Type B pancreatic cell (in vitro differentiated cells): ENCODE measurements at places on chromosomes 5 and 9. TPM values are rescaled to one million over a fixed set of nuclear protein-coding genes. Genes with fewer than 3 reads are reported as not detected.

- DNase-seq = no peak
- H3K27me3 ChIP-seq = peaks cover 80% of the 10 kb centered on the region
- H3K27ac ChIP-seq = no peak overlapping the region
- H3K4me3 ChIP-seq = no peak overlapping the region
Measured at GRCh38 chr5:136026636-136027035, 2.2 kb upstream of the TGFBI start.

- peak overlapping the region; percentile 14 for H3K4me3 ChIP-seq
- H3K27me3 ChIP-seq = no peaks in the 10 kb centered on the region
- DNase-seq = no peak
- H3K4me1 ChIP-seq = peaks cover 22% of the 10 kb centered on the region
- H3K27ac ChIP-seq = no peak overlapping the region
Measured at GRCh38 chr9:33868440-33868973, 51.5 kb downstream of the UBE2R2 start.

- no peaks in the 10 kb centered on the region for H3K27me3 ChIP-seq
- H3K4me1 ChIP-seq = no peaks in the 10 kb centered on the region
- no peak overlapping the region for H3K27ac ChIP-seq
- peaks cover 20% of the 10 kb centered on the region for H3K36me3 ChIP-seq
- H3K4me3 ChIP-seq = no peak overlapping the region
Measured at GRCh38 chr9:127253446-127253845, 11.1 kb upstream of the GARNL3 start.

DNA sequence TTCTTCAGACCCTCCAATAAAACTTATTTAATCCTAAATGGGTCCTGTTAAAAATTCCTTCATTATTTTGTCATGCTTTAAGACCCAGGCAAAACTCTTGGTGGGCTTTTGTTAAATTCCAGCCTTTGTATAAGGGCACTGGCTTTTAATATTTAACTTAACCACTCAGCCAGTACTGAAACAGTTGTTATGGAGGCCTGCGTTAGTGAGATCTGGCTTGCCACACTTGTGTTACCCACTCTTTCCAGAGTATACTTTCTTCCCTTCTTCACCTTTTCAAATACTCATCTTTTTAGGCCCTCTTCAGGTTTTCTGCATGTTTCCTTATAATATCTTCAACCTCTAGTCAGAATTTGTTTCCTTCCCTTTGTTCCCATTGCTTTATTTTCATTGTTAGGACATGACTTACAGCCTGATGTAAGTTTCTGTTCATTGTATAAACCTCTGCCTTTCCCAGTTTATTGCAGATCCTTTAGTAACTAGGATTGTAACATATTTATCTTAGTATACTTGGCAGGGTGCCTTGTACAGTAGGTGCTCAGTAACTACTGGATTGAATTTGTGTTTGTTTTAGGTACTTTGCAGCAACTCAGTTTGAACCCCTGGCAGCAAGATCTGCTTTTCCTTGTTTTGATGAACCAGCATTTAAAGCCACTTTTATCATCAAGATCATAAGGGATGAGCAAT, 48.8 kb downstream of the LNPEP start:
- H3K27ac ChIP-seq = peak overlapping the region; percentile 8
- peaks cover 21% of the 10 kb centered on the region for H3K36me3 ChIP-seq
- no peak for DNase-seq
- no peak overlapping the region for H3K4me3 ChIP-seq

- peak overlapping the region; percentile 96 for H3K4me3 ChIP-seq
- H3K36me3 ChIP-seq = peaks cover 4% of the 10 kb centered on the region
- H3K4me1 ChIP-seq = peaks cover 14% of the 10 kb centered on the region
- H3K27me3 ChIP-seq = no peaks in the 10 kb centered on the region
Measured at GRCh38 chr5:41870627-41871048, 413 bp upstream of the OXCT1 start.

DNA sequence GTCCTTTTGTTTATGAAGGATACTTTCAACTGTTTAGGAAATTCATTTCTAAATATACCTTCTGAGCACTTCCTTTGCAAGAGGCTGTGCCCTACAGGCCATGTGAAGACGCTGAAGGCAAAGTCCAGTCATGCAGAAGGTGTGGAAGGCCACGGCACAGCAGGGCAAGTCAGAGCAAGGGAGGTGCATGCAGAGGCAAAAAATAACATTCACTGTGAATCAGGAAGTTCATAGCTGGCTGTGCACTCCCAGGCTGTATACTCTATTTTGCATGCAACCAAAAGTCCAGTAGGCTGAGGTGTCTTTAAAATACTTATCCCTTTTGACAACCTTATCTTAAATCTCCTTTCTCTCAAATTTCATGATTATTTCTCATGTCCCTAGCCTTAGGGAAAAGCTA, 50.3 kb downstream of the GNAQ start:
- peak overlapping the region; percentile 73 for H3K27ac ChIP-seq
- H3K27me3 ChIP-seq = no peaks in the 10 kb centered on the region
- H3K4me3 ChIP-seq = peak overlapping the region; percentile 21
- no peak for DNase-seq
- peaks cover 7% of the 10 kb centered on the region for H3K36me3 ChIP-seq

DNA sequence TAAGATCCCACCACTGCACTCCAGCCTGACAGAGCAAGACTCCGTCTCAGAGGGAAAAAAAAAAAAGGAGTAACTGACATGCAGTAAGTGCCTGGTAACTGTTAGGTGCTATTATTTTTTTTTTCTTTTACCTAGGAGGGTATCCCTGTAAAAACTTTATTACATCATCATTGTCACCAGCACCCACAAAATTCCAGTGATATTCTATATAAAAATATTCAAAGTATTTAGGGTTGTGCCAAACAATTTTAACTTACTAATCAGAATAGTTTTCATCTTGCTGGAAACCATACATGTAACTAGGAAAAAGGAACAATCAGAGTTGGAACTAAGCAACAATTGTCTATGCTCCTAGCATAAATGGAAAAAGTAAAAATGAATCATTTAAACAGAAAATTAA, 112.4 kb downstream of the SSBP2 start:
- H3K27me3 ChIP-seq = no peaks in the 10 kb centered on the region
- no peak overlapping the region for H3K4me3 ChIP-seq
- H3K36me3 ChIP-seq = no peaks in the 10 kb centered on the region
- H3K27ac ChIP-seq = no peak overlapping the region
- H3K4me1 ChIP-seq = peaks cover 11% of the 10 kb centered on the region
- DNase-seq = no peak

DNA sequence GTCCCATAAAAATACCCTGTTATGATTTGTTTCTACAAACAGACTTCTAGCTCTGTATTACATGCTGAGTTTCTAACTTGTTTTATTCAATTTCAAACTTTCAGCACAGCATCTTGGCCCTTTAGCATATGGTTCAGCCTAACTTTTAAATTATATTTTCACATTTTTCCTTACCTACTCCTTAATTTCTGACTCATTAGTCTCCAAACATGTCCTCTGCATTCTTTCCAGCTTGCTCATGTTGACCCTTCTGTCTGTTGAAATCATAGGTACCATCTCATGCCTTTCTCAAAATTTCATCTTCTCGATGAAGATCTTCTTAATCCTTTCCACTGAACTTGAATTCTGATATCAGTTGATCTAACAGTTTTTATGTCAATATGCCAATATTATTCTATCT, 200.9 kb upstream of the RIOK2 start:
- H3K36me3 ChIP-seq = no peaks in the 10 kb centered on the region
- H3K27me3 ChIP-seq = no peaks in the 10 kb centered on the region
- no peak overlapping the region for H3K4me3 ChIP-seq

- H3K36me3 ChIP-seq = no peaks in the 10 kb centered on the region
- H3K4me3 ChIP-seq = no peak overlapping the region
- peak overlapping the region; percentile 70 for H3K27ac ChIP-seq
- no peak for DNase-seq
- no peaks in the 10 kb centered on the region for H3K27me3 ChIP-seq
Measured at GRCh38 chr9:129552064-129552463, 68.8 kb downstream of the C9orf50 start.

DNA sequence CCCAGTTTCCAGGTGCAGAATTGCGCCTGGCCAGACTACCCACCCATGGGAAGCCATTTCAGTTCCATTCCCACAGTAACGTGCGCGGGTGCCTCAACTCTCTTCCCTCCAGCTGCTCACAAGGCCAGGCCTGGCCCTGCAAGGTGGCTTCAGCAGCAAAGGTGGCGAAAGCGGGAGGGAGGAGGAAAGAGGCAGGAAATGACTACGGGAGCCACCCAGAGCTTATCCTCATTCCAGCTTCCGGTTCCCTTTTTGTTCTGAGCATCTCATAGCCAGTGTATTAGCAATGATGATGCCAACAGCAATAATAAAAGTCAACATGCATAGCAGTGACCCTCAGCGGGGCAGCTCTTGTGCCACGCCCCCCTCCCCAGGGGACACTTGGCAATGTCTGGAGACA, 101.5 kb upstream of the BOD1 start:
- H3K4me1 ChIP-seq = peaks cover 31% of the 10 kb centered on the region
- DNase-seq = no peak
- peaks cover 8% of the 10 kb centered on the region for H3K27me3 ChIP-seq
- no peak overlapping the region for H3K27ac ChIP-seq
- H3K36me3 ChIP-seq = peaks cover 4% of the 10 kb centered on the region

DNA sequence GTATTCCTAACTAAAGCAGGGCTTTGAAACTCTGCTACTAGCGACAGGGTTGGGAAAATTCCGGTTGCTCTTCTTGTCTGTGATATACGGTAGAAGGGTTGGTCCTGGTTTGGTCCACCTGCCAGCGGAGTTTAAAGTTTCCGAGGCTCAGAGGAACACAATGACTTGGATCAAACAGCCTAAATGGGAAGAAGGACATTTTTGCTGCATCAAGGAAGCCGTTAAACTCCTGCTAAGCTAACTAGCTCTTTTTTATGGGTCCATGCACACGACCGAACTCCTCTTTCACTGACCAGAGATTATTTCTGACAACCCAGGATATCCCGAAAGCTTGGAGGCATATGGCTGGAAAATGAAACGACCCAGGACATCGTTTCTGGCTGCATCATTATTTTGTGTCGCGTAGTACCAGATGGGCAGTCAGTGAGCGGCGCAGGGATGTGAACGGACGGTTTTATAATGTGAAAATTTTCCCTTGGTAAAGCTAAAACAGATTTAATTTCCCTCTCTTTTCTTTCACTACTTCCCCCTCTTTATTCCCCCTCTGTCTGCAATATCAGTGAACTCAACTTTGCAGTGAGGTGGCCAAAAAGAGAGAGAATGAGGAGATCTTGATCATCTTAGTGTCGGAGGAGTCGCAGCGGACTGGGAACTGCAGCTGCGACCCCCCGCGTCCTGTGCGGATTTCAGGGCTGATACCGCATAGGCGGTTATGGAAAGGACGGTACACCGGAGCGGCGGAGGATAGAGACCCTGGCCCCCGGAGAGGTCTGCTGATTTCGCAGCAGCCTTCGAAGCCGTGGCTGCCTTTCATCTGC, at the start of gene LURAP1L:
Gene LURAP1L, plus strand, starts transcription at position 160 of the 818 bp plus-strand sequence. CDS start 696 bp downstream, outside the sequence.
- H3K4me1 ChIP-seq = peaks cover 7% of the 10 kb centered on the region
- peak within 1 kb of the TSS; percentile 89 for H3K27ac ChIP-seq
- H3K27me3 ChIP-seq = no peaks in the 10 kb centered on the region
- H3K36me3 ChIP-seq = peaks cover 5% of the 10 kb centered on the region
- no peak for DNase-seq

DNA sequence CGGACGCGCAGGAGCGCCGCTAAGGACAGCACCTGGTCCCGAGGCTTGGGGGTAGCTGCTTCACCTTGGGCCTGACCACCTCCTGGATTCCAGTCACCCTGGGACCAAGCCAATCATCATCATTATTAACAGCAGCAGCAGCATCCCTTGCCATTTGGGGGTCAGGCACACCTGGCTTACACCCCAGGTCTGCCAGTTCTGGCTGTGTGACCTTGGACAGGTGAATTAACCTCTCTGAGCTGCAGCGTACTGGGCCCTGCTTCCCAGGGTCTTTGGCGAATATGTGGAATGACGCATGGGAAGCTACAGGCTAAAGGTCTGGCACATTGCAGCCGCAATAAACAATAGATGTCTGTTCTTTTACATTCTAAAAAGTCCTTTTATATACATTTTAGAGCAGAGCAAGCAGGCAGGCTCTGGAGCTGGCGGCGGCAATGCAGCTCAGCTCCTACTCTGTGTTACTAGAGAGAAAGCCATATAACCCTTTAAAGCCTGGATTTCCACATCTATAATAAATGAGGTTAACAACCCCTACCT, 97.8 kb upstream of the CPLX2 start:
- DNase-seq = no peak
- H3K36me3 ChIP-seq = no peaks in the 10 kb centered on the region
- peaks cover 83% of the 10 kb centered on the region for H3K27me3 ChIP-seq
- H3K27ac ChIP-seq = no peak overlapping the region
- H3K4me3 ChIP-seq = no peak overlapping the region

DNA sequence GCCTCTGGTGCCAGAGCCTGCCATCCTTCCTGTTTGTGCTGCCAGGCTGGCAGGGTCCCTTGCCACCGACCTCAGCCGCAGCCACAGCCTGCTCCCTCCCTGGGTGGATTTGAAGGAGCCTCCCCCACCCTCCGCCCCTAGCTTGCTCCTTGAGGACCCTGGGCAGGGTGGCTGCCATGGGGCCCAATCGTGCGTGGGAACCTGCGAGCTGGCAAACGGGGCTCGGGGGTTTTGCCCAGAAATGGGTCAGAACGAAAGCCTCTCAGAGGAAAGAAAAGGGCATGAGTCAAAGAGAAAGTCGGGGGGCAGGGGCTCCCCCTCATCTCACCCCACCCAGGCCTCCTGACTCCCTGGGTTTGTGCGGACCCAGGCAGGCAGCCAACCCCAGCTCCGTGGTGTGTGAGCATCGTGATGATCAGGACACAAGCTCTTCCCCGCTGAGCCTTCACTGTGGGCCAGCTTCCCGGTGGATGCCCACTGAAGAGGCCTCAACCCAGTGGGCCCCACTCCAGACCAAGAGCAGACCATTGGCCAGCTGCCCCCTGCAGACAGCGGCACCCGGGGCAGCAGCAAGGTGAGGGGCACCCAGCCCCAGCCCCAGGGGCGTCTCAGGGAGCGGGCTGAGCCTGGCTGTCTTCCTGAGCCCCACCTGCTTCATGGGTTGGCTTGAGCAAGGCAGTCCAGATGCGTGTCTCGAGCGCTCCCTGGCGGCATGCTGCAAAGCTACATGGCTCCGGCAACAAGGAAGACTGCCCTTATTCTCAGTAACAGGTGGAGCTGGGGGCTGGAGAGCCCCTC, 3.0 kb upstream of the FUT7 start:
- no peaks in the 10 kb centered on the region for H3K4me1 ChIP-seq
- no peak overlapping the region for H3K4me3 ChIP-seq
- H3K36me3 ChIP-seq = no peaks in the 10 kb centered on the region

GRCh38 chr5:154677921-154678320, 77.3 kb upstream of the LARP1 start:
- no peaks in the 10 kb centered on the region for H3K27me3 ChIP-seq
- H3K4me1 ChIP-seq = no peaks in the 10 kb centered on the region
- peak overlapping the region; percentile 62 for H3K27ac ChIP-seq
- DNase-seq = no peak
- no peaks in the 10 kb centered on the region for H3K36me3 ChIP-seq

The REEP2 gene
- 7.8 and 31.0 TPM in 2 replicates for total RNA-seq

The TMC1 gene
- total RNA-seq = not detected in 2 replicates

The TMEM267 gene
- total RNA-seq = 11.4 and 11.6 TPM in 2 replicates

The TAF11L5 gene
- not detected in 2 replicates for total RNA-seq

The PCDHGC5 gene
- 0.45 and 1.9 TPM in 2 replicates for total RNA-seq

The FCN2 gene
- total RNA-seq = not detected in 2 replicates

The JAK2 gene
- total RNA-seq = 5.4 and 8.4 TPM in 2 replicates
